ENCODE measurements at places on chromosomes 5 and 9.

DNA sequence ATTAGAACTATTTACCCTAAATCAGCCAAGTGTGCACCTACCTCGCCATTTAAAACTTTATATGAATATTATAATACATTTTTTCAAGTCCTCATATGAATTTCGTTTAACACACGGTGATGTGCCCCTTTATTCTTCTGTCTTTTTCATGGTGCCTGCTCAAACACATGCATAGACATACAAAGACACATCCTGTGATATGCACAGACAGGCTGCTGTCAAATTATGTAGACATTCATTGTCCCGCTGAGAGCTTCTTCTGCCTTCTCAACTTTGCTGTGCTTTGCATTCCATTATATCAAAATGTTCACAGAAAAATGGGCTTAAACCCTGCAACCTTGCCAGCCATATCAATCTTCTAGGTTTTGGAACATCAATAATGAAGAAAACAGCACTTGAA, 193.8 kb downstream of the NTRK2 start:
- no peak for DNase-seq

GRCh38 chr9:98045234-98046179, 11.0 kb upstream of the NANS start:
- no peak for DNase-seq

DNA sequence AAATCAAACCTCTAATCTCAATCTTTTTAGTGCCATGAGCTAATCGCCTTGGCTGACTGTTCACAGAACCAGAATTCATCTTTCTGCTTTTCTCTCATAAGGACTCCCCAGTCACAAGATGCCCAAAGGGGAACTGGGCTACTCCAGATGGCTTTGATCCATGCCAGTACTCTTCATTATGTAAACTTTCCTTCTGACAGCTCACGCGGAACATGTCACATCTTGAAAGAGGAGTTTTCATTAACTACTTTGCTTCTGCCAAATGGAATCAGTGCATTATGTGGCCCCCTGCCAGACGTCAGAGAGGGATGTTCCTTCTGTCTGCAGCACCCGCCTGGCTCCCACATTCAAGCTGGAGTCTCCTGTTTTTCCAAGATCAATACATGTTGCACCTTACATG, 142.1 kb upstream of the NMUR2 start:
- no peak for DNase-seq

DNA sequence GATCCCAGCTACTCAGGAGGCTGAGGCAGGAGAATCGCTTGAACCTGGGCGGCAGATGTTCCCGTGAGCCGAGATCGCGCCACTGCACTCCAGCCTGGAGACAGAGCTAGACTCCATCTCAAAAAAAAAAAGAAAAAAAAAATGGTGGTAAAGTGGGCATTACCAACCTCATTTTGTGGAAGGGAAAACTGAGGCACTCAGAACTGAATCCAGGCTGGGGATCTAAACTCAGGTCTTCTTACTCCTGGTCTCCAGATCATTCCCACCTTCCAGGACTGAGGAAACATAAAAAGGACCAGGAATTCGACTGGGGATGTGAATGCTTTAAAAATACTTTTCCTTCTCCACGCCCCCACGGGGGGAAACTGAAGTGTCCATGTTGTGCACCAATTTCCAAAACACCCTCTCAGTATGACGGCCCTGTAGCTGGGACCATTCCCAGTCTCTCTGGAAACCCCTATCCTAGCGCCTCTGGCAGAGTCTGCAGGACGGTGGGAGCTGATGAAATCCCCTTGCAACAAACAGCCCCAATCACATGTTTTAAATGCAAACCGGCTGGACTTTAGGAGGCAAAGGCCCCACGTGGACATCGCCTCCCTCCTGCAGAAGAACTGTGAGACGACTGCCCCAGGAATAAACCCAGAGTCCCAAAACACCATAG, 8.9 kb upstream of the AKNA start:
- DNase-seq: no peak

GRCh38 chr5:31027721-31028120, 165.8 kb upstream of the CDH6 start:
- no peak for DNase-seq

GRCh38 chr9:24413651-24414050, 132.0 kb downstream of the IZUMO3 start:
- no peak for DNase-seq

DNA sequence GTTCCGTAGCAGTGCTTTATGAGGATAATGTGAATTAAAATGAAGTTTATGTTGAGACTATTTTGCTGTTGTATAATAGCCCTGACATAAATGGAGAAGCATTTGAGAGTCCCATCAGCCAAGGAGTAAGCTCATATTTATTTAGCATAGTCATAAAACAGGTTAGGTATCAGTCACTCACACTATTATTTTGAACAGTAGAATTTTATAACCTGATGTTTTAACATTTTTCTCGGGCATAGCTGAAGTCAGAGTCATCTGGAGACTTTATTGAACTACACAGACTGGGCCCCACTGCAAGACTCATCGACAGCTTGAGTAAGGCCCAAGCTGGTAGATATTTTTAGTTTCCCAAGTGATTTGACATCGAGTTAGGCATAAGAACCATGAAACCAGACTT, 620.3 kb upstream of the WWC1 start:
- no peak for DNase-seq

DNA sequence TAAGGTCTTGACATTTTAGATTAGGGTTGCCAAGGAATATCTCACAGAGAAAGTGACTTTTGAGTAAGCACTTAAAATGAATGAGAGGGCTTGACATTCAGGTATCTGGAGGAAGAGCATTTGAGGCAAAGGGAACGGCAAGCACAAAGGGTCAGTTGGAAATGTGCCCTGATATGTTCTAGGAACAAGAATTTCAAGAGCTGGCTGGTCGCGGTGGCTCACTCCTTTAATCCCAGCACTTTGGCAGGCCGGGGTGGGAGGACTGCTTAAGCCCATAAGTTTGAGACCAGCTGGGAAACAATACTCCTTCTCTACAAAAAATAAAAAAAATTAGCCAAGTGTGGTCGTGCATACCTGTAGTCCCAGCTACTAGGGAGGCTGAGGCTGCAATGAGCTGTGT, 16.5 kb downstream of the KIAA1958 start:
- no peak for DNase-seq

DNA sequence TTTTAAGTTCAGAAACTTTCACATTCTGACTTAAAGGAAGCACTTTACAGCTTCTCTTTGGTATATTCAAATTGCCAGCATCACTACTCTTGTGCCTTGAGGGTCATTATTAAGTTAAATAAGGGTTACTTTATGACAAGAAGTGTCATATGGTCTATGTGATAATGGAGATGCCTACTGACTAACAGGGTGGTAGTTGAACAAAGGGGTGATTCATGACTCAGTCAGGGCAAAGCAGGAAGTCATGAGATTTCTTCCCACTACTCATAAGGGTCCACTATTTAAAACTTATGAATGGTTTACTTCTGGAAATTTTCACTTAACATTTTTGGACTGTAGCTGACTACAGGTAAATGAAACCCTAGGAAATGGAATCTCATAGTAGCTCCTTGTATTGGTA, 938.3 kb upstream of the PTPRD start:
- no peak for DNase-seq

DNA sequence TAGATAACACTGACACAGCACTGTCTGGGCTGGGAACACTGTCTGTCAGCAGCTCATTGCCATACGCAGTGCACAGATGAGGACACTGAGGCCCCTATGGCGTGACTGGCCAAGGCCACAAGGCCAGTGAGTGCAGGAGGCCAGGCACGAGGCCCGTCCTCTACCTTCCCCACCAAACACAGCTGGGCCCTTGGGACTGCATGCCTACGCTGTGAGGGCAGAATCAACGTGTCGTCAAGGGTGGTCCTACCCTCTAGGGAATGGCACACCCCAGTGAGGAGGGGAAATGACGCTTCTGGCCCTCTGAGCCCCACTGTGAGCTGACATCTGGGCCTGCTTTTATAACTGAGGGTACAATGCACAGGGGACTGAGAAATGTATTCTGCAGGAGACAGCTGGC, 42.1 kb upstream of the SLC25A51 start:
- DNase-seq: no peak

DNA sequence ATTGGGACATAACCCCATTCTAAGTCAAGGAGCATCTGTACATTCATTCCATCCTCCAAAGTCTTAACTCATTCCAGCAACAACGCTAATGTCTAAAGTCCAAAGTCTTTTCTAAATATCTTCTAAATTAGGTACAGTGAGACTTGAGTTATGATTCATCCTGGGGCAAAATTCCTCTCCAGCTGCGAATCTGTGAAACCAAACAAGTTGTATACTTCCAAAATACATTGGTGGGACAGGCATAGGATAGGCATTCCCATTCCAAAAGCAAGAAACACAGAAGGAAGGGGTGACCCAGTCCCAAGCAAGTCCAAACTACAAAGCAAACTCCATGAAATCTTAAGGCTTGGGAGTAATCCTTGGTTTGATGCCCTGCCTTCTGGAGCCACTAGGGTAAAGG, 97.6 kb upstream of the FANCC start:
- no peak for DNase-seq

DNA sequence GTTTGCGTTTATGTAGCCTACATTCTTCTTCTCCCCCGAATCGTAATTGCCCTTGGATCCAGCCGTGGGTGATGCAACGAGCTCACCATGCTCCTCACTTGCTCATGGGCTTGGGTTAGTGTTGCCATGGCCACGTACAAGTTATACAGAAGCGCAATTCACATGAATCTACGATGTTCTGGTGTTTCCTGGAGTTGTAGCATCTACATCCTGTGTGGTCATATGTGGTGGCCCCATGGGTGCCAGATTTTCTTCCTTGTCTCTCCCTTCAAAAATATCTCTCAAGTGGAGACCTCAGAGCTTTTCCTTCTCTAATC, 115.3 kb downstream of the TLE4 start:
- no peak for DNase-seq

- no peak for DNase-seq
Measured at GRCh38 chr9:70441622-70442021, 27.2 kb upstream of the KLF9 start.

DNA sequence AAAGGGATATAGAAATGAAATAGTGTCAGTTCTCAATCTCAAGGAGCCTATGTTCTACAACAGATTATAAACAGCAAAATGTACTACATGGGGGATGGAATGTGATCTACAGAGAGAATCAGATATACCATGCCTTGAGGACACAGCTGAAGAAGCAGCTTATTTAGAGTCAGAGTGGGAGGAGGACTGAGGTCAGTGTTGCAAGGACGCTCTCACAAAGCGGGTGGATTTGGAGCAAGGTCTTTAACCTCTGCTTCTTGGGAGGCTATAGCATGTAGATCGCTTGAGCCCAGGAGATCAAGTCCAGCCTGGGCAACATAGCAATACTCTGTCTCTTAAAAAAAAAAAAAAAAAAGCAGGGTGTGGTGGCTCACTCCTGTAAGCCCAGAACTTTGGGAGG, 32.8 kb upstream of the PLIN2 start:
- no peak for DNase-seq

DNA sequence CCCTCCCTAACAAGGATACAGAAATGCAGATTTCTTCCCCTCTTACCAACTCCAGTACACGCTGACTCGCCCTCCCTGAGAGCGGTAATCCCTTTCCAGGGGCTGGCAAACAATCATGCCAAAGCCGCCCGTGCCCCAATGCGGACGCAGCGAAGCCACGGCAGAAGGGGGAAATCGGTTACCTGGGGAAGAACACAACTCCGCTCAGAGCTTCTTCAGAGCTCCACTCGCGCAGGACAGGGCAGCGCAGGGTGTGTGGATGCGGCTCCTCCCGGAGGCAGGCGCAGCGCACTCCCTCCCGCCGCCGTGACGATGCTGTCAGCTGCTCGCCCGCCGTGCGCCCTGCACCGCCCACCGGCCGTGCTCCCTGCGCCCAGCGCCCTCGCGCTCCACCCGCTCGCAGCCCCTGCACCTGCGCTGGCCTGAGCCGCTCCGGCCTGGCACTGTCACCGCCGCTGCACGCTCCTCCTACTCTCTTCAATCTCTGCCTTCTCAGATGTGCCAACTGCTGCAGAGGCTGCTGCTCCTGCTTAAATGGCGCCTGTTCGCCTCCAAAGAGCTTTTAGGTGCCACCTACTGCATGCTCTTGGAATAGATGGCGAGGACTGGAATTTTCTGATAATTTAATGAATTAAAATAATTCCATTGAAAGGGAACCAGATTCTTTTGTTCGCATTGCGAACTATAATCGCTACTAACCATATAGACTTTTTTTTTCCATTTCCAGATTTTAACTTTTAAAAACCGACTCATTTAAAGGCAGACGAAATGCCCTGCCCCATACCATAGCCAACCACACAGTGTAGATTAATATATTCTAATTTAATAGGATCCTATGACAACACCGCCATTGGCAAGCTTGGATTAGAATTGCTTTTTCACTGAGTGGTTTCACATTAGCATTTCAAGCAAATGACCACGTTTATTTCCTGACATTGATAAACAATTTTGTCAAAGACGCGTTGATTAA, at the start of gene DIRAS2:
Gene DIRAS2 (minus strand): TSS at position 255 of the 970 bp plus-strand sequence. CDS start 28,997 bp downstream, outside the sequence.
- peak; percentile 6 for DNase-seq

- DNase-seq: no peak
Measured at GRCh38 chr9:132087438-132088030, 7.9 kb upstream of the MED27 start.

- DNase-seq: no peak
Measured at GRCh38 chr9:76414661-76415060, 20.4 kb upstream of the RFK start.

DNA sequence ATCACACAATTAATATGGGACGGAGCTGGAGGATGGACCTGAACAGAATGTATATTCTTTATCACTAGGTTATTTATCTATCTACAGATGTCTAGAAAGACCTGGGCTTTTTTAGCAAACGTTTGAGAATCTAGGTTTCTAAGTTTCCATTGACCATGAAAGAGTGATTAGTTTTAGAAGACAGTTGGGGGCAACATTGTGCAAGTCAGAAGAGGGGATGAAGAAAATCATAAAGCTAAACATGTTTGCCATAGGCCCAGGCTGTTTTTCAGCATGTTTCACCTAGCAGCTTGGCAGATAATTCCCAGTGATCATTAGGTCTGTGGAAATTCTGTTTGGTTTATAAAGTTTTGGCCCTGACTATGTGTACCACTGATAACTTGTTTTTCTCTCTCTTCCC, 44.1 kb upstream of the CDKN2B start:
- no peak for DNase-seq

DNA sequence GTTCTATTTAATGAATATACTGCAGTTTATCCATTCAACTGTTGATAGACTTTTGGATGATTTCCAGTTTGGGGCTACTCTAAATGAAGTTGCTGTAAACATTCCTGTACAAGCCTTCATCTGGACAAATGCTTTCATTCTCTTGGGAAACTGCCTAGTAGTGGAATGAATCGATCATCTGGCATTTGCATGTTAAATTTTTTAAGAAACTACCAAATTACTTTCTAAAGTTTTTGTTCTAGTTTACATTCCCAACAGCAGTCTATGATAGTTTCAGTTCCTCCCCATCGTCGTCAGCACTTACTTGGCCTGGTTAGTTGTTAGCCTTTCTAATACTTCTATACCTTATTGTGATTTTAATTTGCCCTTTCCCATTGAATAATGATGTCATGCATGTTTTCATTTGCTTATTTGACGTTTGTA, 306.3 kb downstream of the FER start:
- DNase-seq: no peak

All from stimulated activated CD4-positive, alpha-beta T cell treated with anti-CD3 and anti-CD28 coated beads, Interleukin-2, amount 100 ng/mL, for 48 hours (primary cell).